ENCODE measurements at places on chromosomes 2 and 18. TPM values are rescaled to one million over a fixed set of nuclear protein-coding genes. Genes with fewer than 3 reads are reported as not detected.

DNA sequence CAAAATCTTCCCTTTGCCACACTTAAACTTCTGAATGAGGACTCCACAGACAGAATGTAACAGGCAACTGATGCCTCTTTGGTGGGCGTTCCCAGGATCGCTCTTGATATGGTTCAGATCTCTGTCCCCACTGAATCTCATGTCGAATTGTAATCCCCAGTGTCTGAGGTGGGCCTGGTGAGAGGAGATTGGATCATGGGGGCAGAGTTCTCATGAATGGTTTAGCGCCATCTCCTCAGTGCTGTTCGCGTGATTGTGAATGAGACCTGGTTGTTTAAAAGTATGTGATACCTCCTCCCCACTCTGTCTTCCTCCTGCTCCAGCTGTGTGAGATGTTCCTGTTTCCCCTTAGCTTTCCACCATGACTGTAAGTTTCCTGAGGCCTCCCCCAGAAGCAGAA is 111.1 kb upstream of the SLC66A3 start:
- H3K4me3 ChIP-seq = no peak overlapping the region
- no peak overlapping the region for H3K27ac ChIP-seq
- peaks cover 45% of the 10 kb centered on the region for H3K27me3 ChIP-seq
- no peaks in the 10 kb centered on the region for H3K4me1 ChIP-seq

- H3K4me1 ChIP-seq = no peaks in the 10 kb centered on the region
- DNase-seq = no peak
- H3K36me3 ChIP-seq = no peaks in the 10 kb centered on the region
Observed at GRCh38 chr2:144267239-144267638, 252.7 kb downstream of the ZEB2 start.

The SP5 gene
- not detected for total RNA-seq

The CYBRD1 gene
- total RNA-seq = 140 TPM
